Left lung (tissue), 14 donors: ENCODE measurements at places on chromosomes 5 and 9. TPM values are rescaled to one million over a fixed set of nuclear protein-coding genes. Genes with fewer than 3 reads are reported as not detected.

SIGMAR1 gene
- 50.5 TPM for total RNA-seq

C5orf22 gene
- total RNA-seq: 25.4 TPM

ESM1 gene
- total RNA-seq: 1.8 TPM

MARCOL gene
- total RNA-seq: not detected

PIGO gene
- 30.7 TPM for total RNA-seq

GAPVD1 gene
- 63.5 TPM for total RNA-seq

PCAT7 gene
- not detected for total RNA-seq

RANBP17 gene
- 17.0 TPM for total RNA-seq

PRDM9 gene
- total RNA-seq: not detected

RGP1 gene
- total RNA-seq: 30.3 TPM

CCDC183 gene
- not detected for total RNA-seq

TIMD4 gene
- total RNA-seq: 0.32 TPM

FAM163B gene
- not detected for total RNA-seq

GARIN3 gene
- not detected for total RNA-seq

ITK gene
- 1.8 TPM for total RNA-seq

CYSRT1 gene
- 0.44 TPM for total RNA-seq

C6 gene
- total RNA-seq: 6.1 TPM

IL9 gene
- not detected for total RNA-seq

PTCH1 gene
- total RNA-seq: 29.9 TPM

SARDH gene
- total RNA-seq: 5.9 TPM

RCL1 gene
- total RNA-seq: 22.6 TPM

PLEKHG4B gene
- 1.2 TPM for total RNA-seq
